Vagina (tissue), 2 donors: ENCODE measurements at places on chromosomes 4 and X.

DNA sequence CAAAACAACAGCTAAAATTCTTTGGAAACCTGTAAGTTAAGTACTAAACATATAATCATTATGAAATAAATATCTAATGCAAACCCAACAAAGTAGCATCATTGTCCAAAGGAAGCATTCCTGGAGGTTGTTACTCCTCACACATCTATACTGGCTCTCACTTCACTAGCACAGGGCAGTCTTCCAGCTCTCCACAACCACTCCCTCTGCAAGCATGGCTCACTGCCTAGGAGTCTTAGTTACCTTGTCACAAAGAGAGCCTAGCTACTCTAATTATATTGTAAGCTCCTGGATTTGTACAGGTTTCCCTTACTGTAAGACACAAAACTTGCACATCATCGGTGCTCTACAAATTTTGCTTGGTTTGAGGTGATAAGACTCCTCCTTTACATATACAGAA, 76.1 kb downstream of the AMMECR1 start:
- no peak for DNase-seq

DNA sequence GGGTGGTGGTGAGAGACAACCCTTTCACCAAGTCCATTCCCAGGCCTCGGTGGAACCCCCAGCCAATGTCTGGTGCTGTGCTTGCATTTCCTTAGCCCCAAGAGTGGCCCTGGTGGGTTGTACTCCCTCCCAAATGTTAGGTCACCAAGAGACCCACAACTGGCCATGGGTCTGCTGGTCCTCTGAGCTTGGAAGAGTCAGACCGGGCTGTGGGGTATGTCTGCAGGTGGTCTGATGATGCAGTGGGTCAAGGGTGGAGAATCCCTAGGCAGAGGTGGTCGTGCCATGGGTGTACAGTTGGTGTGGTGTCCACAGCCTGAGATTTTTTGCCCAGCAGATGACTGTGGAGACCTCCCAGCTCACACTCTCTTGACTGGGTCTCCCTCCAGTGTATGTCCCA, 535.7 kb upstream of the CNKSR2 start:
- DNase-seq = no peak

GRCh38 chrX:117977526-117977925, 139.1 kb downstream of the KLHL13 start:
- no peak for DNase-seq

DNA sequence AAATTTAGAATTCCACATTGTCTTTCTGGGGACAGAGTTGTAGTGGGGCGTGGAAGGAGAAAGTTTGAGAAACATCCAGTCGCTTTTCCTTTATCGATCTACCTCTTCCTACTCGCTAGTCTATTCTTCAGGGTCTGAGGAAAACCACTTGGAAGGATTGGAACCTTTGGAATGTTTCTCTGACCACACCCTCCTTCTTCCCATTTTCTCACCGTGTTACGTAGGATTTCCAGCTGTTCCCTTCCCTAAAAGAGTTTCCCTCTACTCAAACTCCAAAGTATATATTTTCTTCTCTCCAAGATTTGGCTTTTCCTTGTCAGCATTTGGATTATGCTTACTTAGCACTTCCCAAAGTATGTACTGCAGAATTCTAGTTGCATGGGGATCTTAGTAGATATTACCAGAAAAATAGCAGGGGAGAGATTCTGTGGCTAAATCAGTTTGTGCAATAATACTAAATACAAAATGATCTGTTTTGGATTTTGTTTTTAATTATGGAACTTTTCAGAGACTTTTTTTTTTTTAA, 4.9 kb downstream of the ENPEP start:
- DNase-seq = no peak

- no peak for DNase-seq
Measured at GRCh38 chr4:71415491-71415890, 76.7 kb downstream of the SLC4A4 start.

GRCh38 chr4:128653527-128654444, 155.7 kb upstream of the JADE1 start:
- no peak for DNase-seq

DNA sequence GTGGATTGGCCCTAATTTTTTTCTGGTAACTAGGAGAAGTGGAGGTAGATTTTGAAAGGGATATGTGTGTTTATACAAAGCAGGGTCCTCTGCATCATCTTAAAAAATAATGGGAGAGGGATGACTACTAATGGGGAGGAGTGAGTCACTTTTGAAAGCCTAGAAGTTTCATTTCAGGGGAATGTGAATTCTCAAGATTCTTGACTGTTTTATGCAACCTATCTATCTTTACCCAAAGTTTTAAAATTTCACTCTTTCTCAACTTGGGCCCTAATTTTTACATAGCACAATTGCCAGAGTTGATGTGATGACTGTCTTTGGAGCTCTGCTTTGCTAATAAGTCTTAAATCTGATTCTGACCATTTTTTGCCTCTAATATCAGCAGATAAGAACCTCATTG, 445.2 kb downstream of the GRXCR1 start:
- DNase-seq = no peak

DNA sequence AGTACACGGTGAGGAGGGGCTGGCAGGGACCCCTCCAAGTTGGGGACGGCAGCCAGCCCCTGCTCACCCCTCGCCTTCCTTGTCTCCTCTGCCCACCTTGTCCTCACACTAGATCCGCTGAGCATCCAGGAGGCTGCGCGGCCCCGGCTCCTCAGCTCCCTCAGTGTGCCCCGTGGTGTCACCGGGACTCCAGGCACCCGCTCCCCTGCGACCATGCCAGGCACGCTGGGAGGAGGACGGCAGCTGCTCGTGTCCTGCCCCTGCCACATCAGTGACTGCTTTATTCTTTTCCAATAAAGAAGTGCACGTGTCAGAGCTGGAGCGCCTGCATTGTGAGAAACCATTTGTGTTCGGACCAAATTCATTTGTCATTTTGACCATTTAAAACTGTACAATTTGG, 6.4 kb downstream of the FAM50A start:
- no peak for DNase-seq

DNA sequence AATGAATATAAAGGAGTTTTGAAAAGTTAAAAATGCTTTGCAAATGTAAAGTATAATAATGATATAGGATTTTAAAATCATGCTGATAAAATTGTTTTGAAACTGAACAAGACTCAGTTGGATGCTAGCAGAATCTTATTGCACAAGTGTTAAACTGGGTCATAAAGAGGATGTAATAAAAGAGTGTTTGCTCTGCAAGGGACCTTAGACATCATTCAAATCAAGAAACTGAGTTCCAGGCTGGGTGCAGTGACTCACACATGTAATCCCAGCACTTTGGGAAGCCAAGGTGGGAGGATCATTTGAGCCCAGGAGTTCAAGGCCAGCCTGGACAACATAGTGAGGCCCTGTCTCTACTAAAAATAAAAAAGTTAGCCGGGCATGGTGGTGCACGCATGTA, 27.5 kb upstream of the DUSP21 start:
- no peak for DNase-seq
